Left lung (tissue), 14 donors: ENCODE measurements at places on chromosomes 12 and 14. TPM values are rescaled to one million over a fixed set of nuclear protein-coding genes. Genes with fewer than 3 reads are reported as not detected.

DNA sequence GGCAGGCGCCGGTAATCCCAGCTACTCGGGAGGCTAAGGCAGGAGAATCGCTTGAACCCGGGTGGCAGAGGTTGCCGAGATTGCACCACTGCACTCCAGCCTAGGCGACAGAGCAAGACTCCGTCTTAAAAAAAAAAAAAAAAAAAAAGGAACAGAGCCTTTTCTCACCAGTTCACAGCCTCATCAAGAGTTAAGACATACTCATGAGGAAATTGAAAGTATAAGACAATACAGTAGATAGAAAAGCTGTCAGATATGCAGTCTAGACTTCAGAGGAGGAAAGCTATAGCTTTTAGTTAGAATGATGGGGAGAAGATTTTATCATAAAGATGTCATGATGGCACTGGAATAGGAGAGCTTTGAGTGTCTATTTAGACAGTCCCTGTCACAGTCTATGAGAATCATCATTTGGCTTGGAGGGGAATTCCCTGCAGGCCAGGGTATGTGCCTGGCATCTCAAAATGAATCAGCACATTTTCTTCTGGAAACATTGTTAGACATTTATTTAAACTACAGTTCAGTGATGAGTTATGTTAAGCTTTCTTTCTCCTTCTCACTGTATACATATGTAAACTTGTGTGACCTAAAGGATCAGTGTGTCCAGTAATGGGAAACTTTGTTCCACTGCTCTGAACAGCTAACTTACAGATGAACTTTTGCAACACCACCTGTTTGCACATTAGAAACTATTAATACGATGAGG lies 2.9 kb upstream of the RAB35 start:
- no peak for DNase-seq

Gene HOXC6
- total RNA-seq, result 0.93 TPM

- no peak for DNase-seq
Measured at GRCh38 chr12:72075401-72075800, 136.8 kb downstream of the TPH2 start.

GRCh38 chr14:65731933-65732506 lies 319.5 kb downstream of the FUT8 start:
- no peak for DNase-seq

Gene HCAR1
- 0.55 TPM for total RNA-seq

DNA sequence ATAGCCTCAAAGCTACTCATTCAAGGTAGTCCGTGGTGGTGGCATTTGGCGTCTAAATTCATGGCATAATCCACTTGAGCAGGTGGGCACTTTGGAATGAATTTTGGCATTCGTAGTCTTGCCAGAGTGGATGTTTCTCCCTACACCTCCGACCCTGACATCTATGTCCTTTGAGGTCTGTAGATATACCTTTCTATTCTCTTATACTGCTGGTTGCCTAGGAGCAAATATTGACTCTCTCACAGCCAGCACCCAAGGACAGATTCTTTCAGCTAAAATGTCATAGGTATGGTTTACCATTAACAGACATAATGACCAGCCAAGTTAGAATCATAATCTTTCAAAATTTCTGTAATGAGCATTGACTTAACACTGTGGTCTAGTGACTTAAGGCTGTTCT lies 47.4 kb upstream of the FLRT2 start:
- DNase-seq, result no peak

Gene SYCP3
- total RNA-seq, result 0.23 TPM

Gene NELL2
- total RNA-seq, result 3.4 TPM

- DNase-seq, result no peak
Measured at GRCh38 chr14:50421499-50421898, 24.8 kb upstream of the CDKL1 start.

DNA sequence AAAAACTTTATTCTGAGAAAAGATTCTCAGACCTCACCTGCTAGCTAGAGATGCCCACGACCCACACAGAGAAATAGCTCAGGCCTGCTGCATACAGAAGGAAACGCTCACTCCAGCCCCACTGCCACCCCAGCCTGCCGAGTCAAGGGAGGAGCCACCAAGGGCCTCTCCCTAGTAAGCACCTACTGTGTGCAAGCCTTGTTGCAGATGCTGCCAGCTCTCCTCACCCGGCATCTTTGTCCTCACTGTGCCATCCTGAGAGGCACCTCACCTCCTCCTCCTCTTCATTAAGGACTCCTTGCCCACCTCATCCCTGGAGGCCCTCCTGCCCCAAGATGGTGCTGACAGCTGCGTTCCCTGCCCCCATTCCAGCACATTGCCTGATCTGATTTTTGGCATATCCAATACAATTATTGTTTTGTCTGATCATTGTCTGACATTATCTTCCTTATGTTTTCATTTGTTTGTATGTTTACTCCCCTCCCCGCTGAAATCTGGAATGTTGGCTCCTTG lies 196.9 kb downstream of the SLC15A4 start:
- DNase-seq, result no peak

DNA sequence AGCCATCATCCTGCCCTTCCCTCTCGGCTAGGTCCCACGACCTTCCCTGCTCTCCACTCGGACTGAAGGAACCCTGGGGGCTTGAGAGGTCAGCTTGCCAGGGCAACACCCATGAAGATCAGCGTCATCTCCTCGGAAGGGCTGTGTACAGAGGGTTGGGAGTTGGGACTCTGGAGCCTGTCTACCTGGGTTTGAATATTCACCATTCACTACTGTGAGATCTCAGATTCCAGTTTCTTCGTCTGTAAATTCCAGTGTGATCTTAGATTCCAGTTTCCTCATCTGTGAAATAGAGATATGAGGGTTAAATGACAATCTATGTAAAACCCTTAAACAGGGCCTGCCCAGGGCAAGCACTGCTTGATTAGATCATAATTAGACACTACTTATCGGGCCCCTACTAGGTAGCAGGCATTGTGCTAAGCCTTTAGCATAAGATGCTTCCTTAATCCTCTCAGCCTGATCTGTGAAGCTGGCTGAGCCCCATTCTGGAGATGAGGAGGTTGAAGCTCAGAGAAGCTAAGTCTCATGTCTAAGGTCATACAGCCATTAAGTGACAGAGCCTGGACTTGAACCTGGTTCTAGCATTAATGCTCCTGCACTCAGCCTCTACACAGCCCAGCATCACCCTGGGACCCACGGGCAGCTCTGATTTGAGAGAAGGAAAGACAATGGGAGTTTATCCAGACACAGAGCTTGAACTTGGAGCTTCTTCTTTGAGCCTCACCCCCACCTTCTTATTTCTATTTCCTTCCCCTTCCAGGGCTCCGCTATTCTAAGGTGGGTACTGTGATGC lies 612 bp upstream of the ZDHHC22 start:
- DNase-seq, result no peak

Gene FGF6
- total RNA-seq, result not detected

Gene LALBA
- not detected for total RNA-seq

- no peak for DNase-seq
Measured at GRCh38 chr14:102138535-102138934, 1.2 kb upstream of the WDR20 start.

Gene ACYP1
- total RNA-seq, result 9.8 TPM

Gene CCDC184
- total RNA-seq, result 0.73 TPM

DNA sequence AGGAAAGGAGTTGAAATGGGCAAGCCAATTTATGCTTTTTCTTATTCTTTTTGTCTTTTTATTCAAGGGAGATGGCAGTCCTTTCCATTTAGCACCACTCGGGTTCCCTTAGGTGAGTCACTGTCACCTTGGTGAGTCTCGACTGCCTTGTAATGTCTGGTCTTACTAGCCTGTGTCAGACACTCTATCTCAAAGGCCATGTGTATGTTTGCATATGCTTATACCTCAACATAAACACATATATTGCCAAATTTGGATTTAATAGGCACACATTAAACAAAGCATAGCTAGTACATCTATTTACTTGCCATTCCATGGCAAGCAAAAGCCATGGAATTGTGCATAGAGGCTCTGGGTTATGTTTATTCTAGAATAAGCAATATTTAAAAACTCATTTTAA lies 624.9 kb upstream of the FOXG1 start:
- no peak for DNase-seq

Gene LRRK2
- total RNA-seq, result 351 TPM

Gene OTOGL
- 0.08 TPM for total RNA-seq

GRCh38 chr12:7667125-7667524 lies 1.4 kb upstream of the APOBEC1 start:
- DNase-seq, result no peak

Gene SIX6
- not detected for total RNA-seq

Gene MYO1H
- total RNA-seq, result 0.31 TPM

Gene CYP46A1
- 1.2 TPM for total RNA-seq

DNA sequence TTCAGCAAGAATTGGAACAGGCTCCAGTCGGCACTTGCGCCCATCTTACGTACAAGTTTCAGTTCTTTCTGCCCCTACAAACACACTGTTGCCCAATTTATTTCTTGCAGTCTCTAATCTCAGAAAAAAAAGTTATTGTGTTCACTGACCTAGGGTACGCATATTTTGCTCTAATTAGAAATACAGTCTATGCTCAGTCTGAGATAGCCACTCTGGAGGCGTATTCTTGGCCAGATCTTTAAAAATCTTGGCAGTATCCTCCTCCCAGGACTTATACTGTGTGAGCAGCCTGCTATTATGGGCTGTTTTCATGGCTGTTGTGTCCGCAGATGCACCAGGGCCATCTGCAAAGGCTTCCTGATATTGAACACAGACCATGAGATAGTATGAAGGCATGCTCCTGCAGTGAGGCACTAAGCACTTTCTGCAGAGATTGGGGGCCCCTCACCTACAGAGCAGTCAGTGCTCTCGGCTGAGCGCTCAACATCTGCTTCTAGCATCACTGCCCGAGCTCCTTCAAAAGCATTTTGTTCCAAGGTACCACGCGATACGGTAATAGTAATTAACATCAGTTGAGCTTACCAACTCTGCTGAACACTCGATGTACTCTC lies 57.9 kb downstream of the PPM1H start:
- DNase-seq, result no peak

GRCh38 chr12:124488520-124488919 lies 78.9 kb downstream of the NCOR2 start:
- no peak for DNase-seq

Gene ASCL1
- total RNA-seq, result 0.34 TPM

Gene CD163
- total RNA-seq, result 1,041 TPM

Gene KCNC2
- not detected for total RNA-seq

DNA sequence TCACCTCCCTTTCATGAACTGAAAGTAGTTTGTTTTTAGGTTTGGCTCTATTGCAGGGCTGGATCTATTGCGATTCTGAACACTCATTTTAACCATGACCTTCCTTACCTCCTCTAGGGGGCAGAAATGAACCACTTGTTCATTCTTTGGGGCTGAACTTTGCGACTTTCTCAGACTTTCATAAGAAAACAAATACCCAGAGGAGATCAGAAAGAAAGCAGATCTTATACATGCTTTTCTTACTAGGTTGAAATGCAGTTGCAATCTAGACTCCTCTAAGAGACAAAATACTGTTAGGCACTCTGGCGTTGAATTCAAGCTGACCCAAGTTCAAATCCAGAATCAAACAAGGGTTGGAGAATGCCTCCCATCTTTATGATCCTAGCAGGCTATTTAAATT lies 32.6 kb upstream of the PLEKHG3 start:
- DNase-seq, result peak; percentile 79

Gene VWF
- total RNA-seq, result 401 TPM

Gene CLEC7A
- 75.7 TPM for total RNA-seq

- no peak for DNase-seq
Measured at GRCh38 chr14:73386342-73386741, 72.0 kb downstream of the NUMB start.

GRCh38 chr14:61279082-61279481 lies 2.1 kb downstream of the TMEM30B start:
- DNase-seq, result no peak

Gene AACS
- total RNA-seq, result 27.6 TPM

Gene KRT3
- total RNA-seq, result not detected

GRCh38 chr12:13368971-13369370 lies 172.4 kb downstream of the EMP1 start:
- DNase-seq, result no peak

DNA sequence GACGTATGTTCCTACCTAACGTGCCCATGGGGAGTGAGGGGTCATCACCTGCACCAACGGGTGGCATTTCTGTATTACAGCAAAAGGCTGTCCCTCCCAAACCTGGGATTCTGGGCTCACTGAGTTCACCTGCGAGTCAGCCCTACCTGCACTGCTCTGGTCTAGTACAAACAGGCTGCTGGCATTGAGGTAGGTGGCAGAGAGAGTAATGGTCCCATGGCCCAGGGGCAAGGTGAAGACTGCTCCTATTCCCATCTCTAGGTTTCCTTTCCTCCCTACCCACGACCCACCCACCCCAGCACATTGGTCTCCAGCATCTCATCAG lies 421 bp downstream of the SUOX start:
- DNase-seq, result no peak

DNA sequence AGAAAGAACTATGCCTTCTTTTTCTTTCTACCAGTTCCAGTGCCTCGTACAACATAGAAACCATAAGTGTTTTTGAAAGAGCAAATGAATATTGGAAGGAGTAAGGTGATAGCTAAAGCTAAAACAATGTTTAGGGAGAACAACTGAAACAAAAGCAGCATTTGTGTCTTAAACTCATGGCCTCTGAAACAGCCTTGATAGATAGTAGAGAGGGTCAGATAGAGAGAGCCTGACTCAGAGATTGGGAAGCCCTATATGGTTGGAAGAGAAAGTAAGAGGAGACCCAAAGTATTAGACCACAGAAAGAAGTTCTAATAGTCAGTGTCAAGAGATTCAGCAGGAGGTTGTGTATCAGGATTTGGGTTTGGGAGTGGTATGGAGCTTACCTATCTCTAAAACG lies 79.6 kb upstream of the IFNG-AS1 start:
- no peak for DNase-seq

DNA sequence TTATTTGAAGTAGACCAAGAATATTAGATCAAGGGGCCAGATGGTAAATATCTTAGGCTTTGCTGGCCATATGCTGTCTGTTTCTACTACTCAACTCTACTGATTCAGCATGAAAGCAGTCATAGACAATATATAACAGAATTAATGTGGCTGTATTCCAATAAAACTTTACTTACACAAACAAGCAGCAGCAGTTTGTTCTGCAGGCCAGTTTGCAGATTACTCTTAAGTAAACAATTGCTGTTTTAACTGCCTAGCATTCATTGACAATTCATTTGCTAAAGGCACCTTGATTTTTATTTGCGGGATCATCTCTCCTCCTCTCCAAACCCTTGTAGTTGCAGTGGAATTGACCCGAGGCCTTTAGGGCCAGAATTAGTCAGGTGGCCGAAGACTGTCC lies 94.1 kb upstream of the GARIN6 start:
- DNase-seq, result peak; percentile 3

DNA sequence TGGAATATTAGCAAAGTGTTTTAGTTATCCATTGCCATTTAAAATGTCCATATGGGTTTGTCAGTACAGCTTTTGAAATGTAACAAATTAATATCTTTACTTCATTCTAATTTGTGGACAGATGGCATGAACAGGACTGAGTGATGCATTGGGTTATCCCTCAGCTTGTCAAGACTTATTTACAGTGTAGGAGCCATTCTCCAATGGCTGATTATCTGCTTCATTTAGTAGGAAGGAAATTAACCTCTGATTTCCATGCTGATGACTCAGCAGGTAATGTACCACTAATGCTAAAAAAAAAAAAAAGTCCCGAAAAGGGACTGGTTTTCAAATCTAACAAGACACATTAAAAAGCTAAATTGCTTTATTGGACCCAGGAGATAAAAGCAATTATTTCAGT lies 1149.0 kb upstream of the USP15 start:
- no peak for DNase-seq

- no peak for DNase-seq
Measured at GRCh38 chr14:58887931-58888330, 250.2 kb downstream of the DACT1 start.
